ENCODE measurements at places on chromosomes 13 and 19.

GRCh38 chr13:114033541-114034315 is 59.9 kb upstream of the C13orf46 start:
- DNase-seq, result no peak

- DNase-seq, result no peak
These were observed 14.9 kb upstream of the GPR18 start for GRCh38 chr13:99273128-99273527.

DNA sequence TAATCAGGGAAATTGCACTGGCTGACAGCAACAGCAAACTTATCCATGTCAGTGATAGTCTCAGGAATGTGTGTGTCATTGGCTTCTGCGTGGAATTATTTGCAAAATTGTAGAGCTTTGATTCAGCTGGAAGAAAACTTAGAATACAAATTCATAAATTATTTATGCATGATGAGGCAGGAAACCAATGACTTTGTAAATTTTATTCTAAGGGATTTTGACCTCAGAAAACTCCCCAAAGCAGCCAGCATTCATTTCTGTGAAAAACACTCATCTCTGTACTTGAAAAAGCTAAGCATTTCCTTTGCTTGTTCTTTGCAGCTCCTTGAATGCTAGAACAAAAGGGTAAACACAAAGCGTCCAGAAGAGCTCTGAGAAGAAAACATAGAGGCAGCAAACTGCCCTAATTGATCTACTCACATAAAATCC is 162.4 kb downstream of the DCT start:
- no peak for DNase-seq

GRCh38 chr19:5103812-5104410 is 135.0 kb downstream of the KDM4B start:
- DNase-seq, result no peak

- DNase-seq, result no peak
These were observed 10.6 kb downstream of the PLPP2 start for GRCh38 chr19:280541-281009.

DNA sequence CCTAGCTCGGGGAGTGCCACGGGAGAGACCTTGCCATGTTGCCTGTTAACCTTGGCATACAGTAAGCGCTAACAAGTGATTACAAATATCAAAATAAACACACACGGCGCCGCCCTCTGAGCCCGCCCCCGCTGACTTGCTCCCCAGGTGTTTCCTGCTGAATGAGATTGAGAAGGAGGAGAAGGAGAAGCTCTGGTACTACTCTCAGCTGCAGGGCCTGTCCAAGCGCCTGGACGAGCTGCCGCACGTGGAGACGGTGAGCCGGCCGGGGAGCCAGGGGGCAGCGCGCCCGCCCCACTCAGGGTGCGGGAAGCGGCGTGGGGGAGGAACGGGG is 5.0 kb downstream of the APC2 start:
- DNase-seq, result no peak

DNA sequence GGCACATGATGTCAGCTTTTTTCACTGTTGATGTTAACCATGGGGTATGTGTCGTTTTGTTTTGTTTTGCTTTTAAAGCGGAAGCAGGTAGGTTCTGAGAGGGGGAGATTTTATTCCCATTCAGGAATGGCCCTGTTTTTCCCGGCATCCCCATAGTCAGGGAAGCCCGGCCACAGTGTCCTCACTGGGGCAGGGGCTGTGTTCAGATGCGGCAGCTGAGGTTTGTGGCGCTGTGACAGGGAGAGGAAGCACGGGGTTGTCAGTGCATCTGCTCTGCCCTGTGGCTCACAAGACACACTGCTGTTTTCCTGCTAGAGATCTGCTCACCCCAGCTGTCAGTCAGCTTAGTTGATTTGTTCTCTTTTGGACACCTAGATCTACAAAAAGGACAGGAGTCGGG is 27.6 kb downstream of the ANKRD27 start:
- no peak for DNase-seq

DNA sequence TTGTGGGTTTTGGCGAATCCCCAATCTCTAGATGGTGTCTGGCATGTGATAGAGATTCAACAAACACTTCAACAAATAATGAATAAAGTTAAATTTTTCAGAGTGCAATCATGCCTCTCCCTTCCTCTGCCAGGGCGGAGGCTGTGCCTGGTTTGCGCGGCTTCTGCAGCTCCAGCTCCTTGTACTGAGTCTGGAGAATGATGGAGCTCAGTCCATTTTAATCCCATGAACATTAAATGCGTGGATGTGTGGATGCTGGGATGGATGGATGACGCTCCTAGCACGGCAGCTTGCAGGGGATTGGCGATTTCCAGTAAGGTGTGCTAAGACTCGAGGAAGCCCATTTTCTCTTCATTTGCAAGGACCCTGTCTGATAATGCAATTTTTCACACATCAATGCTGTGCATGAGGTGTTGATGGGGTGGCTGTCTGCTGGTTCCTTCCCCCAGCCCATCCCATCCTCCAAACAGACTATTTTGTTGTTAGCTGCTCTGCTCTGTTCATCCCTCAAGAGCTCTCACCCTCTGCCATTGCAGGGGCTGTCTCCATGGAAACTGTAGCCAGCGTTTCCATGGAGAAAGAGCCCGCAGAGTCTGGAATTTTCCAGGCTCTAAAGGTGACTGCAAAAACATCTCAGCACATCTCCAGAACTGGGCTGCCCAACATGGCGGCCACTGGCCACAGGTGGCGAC is 92.6 kb upstream of the PEG3 start:
- no peak for DNase-seq

DNA sequence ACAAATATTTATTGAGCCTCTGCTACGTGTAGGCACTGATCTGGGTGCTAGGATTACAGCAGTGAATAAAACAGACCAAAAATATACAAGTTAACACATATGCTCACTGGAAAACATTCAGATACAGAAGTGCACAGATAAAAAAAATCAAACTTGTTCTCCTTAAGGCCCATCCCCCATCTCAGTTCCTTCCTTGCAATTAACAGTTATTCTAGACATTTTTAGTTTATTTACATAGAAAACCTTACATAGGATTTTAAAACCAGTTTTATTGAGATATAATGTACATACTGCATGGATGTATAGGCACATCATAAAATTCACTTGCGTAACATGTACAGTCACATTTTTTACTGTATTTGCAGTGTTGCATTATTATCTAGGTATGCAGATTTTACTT is 36.5 kb upstream of the HMGB1 start:
- DNase-seq, result no peak

DNA sequence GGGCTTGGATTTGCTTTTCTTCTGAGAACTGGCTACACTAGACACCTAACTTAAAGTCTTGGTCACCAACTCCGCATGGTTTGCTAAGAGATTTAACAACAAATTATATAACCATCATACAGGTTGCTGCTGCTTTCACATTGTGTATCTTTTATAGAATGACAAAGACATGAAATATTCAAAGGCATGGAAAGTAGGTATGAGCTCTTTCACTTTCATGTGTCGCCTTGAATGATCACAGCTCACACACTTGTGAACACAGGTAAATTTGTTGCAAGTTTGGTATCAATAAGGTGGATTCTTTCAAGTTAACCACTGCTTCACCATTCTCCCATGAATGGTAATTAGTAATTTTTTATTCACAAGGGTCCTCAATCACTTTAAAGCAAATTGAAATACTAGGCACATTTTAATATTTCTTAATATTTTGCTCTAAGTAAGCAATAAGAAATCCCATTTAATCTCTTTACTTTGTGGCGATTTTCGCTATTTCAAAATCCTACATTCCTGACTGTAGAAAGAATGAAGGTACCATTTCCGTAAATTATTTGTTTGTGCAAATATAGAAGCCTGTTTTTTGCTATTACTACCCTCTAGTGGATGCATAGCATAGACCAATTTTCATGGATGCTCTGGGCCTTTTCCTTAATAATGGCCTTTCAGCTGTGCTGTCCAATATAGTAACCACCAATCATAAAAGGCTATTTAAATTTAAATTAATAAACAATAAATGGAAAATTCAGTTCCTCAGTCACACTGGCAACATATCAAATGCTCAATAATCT is 45.5 kb upstream of the FREM2 start:
- no peak for DNase-seq

GRCh38 chr19:58325311-58326022 is 1.3 kb upstream of the ZSCAN22 start:
- DNase-seq, result no peak
